ENCODE measurements at places on chromosomes 7 and 10.

GRCh38 chr7:129376778-129377700, 57.2 kb upstream of the STRIP2 start:
- H3K27me3 ChIP-seq, result no peaks in the 10 kb centered on the region
- no peak for DNase-seq
- H3K4me3 ChIP-seq, result no peak overlapping the region

DNA sequence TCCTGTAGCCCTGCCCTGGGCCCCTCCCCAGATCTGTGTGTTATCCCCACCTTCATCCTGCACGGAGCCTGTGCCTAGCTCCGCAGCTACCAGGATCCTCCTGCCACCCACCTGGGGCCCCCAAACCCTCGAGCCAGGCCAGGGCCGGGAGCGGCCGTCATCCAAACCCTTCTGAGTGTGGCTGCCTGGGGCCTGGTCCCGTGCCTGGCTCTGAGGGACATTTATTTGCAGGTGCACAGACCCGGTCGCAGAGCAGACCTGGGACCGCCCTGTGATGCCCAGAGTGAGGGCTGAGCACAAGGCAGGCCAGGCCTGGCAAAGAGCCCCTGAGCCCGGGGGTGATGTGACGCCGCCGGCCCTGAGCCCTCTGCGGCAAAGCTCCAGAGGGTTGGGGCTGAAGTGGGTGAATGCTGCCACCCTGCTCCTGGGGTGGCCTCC, 27.4 kb upstream of the INPP5A start:
- H3K4me1 ChIP-seq, result peaks cover 3% of the 10 kb centered on the region
- no peaks in the 10 kb centered on the region for H3K36me3 ChIP-seq
- no peak overlapping the region for H3K4me3 ChIP-seq
- peaks cover 6% of the 10 kb centered on the region for H3K27me3 ChIP-seq
- no peak overlapping the region for H3K27ac ChIP-seq

- DNase-seq, result no peak
- no peaks in the 10 kb centered on the region for H3K27me3 ChIP-seq
- H3K4me3 ChIP-seq, result no peak overlapping the region
- no peaks in the 10 kb centered on the region for H3K4me1 ChIP-seq
These were observed 153.6 kb downstream of the FGFR2 start for GRCh38 chr10:121444520-121445165.

DNA sequence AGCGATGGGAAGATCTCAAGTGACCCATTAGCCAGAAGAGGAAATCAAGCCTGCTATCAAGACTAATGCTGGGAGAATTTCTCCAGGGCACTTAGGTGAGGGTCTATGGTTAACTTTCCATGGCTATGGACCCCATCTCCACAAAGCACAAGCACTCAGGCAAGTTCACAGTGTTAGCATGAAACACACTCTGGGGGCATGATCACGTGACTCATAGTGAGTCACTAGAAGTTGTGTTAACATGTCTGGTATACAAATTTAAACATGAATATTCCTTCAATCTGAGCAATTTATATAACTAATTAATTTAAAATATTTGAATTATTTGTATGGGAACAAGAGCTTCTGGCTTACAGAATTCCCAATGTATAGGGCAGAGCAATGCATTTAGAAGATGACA, 131.8 kb downstream of the FAM204A start:
- peaks cover 46% of the 10 kb centered on the region for H3K27me3 ChIP-seq
- peaks cover 2% of the 10 kb centered on the region for H3K4me1 ChIP-seq
- no peaks in the 10 kb centered on the region for H3K36me3 ChIP-seq
- DNase-seq, result no peak
- no peak overlapping the region for H3K4me3 ChIP-seq
- no peak overlapping the region for H3K27ac ChIP-seq

DNA sequence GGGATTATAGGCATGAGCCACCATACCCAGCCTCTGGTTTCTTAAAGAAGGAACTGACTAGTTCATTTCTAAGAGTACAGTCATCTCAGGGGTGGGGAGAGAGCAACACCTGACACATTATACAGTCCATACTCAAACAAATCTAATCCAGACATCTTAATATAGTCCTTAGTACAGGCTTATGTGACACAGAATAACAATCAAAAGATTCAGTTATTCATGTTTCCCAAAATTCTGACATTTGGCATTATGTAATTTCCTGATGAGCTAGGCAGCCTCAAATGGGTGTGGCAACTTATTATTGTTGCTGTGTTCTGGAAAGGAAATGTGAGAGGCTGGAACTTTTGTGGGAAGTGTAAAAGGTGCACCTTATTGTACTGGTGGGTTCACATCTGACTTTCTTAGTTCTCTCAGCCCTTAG, 116.3 kb downstream of the WDFY4 start:
- peaks cover 4% of the 10 kb centered on the region for H3K4me1 ChIP-seq
- peaks cover 2% of the 10 kb centered on the region for H3K36me3 ChIP-seq
- no peaks in the 10 kb centered on the region for H3K27me3 ChIP-seq
- H3K4me3 ChIP-seq, result no peak overlapping the region
- no peak overlapping the region for H3K27ac ChIP-seq

GRCh38 chr7:85224171-85224570, 37.3 kb upstream of the SEMA3D start:
- no peaks in the 10 kb centered on the region for H3K27me3 ChIP-seq
- no peak for DNase-seq
- no peaks in the 10 kb centered on the region for H3K4me1 ChIP-seq
- no peaks in the 10 kb centered on the region for H3K36me3 ChIP-seq

GRCh38 chr10:114893251-114893650, 44.7 kb upstream of the TRUB1 start:
- H3K36me3 ChIP-seq, result peaks cover 2% of the 10 kb centered on the region
- DNase-seq, result no peak
- H3K4me3 ChIP-seq, result no peak overlapping the region
- no peaks in the 10 kb centered on the region for H3K4me1 ChIP-seq
- H3K27ac ChIP-seq, result no peak overlapping the region

- peaks cover 4% of the 10 kb centered on the region for H3K4me1 ChIP-seq
- DNase-seq, result no peak
- H3K27ac ChIP-seq, result no peak overlapping the region
- H3K36me3 ChIP-seq, result peaks cover 2% of the 10 kb centered on the region
- no peak overlapping the region for H3K4me3 ChIP-seq
These were observed 152.6 kb downstream of the PTPN20 start for GRCh38 chr10:47063858-47064257.

DNA sequence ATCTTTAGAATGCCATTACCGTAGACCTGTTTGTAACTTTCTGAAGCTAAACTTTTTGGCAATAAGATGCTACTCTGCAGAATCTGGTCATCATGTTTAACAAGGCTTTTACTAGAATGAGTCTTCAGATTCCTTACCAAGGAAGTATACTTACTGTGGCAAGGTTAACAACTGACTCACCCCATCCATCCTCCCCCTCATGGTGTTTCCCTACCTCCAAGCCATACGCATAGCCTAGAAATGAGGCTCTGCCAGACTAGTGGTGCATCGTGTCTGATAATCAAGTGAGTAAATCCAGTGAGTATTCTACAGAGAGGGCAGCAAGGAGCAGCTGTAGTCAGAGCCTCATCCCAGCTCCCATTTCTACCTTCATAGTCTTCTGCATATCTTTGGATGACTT, 223.6 kb downstream of the IPMK start:
- H3K27me3 ChIP-seq, result no peaks in the 10 kb centered on the region
- no peak for DNase-seq
- no peak overlapping the region for H3K4me3 ChIP-seq
- H3K4me1 ChIP-seq, result no peaks in the 10 kb centered on the region

GRCh38 chr10:104021246-104021645, 54.3 kb downstream of the SLK start:
- DNase-seq, result no peak
- H3K27ac ChIP-seq, result peak overlapping the region; percentile 56
- peaks cover 23% of the 10 kb centered on the region for H3K36me3 ChIP-seq
- no peak overlapping the region for H3K4me3 ChIP-seq
- peaks cover 10% of the 10 kb centered on the region for H3K4me1 ChIP-seq
- H3K27me3 ChIP-seq, result no peaks in the 10 kb centered on the region

DNA sequence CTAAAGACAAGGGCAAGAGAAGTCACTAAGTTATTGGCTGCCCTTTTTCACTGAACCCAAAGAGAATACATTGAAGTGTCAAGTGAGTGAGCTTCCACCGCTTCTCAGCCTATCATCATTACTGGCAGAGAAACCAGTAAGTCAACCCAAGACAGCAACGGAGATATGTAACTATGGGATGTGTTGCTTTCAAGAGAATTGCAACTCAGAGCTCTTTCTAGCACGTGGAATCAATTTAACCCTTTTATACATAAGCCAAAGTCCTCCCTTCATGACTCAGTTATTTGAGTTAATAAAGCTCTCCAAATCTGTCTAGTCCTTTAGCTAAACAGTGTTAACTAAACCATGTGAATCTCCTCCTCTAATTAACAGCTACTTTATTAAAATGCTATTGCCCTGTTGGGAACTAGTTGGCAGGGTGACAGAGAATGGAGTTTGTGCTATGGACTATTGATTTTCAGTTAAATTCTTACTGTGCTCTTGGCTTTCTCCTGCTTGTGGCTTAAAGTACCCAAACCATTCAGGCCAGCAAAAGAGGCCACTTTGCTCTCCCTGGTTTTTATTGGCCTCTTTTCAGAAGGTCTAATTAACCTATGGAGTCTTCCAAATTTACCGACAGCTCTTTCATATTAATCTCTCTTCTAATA, 287.7 kb downstream of the NRG3 start:
- H3K27ac ChIP-seq, result no peak overlapping the region
- no peaks in the 10 kb centered on the region for H3K27me3 ChIP-seq
- DNase-seq, result no peak

GRCh38 chr7:44216019-44216418, 15.2 kb downstream of the YKT6 start:
- H3K4me1 ChIP-seq, result peaks cover 4% of the 10 kb centered on the region
- no peaks in the 10 kb centered on the region for H3K27me3 ChIP-seq
- no peak for DNase-seq
- H3K27ac ChIP-seq, result no peak overlapping the region

DNA sequence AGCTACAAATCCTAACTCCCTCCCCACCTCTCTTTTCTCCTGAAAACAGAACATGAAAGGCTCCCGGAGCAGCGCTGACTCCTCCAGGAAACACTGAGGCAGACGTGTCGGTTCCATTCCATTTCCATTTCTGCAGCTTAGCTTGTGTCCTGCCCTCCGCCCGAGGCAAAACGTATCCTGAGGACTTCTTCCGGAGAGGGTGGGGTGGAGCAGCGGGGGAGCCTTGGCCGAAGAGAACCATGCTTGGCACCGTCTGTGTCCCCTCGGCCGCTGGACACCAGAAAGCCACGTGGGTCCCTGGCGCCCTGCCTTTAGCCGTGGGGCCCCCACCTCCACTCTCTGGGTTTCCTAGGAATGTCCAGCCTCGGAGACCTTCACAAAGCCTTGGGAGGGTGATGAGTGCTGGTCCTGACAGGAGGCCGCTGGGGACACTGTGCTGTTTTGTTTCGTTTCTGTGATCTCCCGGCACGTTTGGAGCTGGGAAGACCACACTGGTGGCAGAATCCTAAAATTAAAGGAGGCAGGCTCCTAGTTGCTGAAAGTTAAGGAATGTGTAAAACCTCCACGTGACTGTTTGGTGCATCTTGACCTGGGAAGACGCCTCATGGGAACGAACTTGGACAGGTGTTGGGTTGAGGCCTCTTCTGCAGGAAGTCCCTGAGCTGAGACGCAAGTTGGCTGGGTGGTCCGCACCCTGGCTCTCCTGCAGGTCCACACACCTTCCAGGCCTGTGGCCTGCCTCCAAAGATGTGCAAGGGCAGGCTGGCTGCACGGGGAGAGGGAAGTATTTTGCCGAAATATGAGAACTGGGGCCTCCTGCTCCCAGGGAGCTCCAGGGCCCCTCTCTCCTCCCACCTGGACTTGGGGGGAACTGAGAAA, 30.4 kb downstream of the PFKFB3 start:
- no peak overlapping the region for H3K4me3 ChIP-seq
- peak overlapping the region; percentile 63 for H3K27ac ChIP-seq
- peaks cover 7% of the 10 kb centered on the region for H3K4me1 ChIP-seq
- no peak for DNase-seq

- no peaks in the 10 kb centered on the region for H3K27me3 ChIP-seq
- H3K36me3 ChIP-seq, result no peaks in the 10 kb centered on the region
- no peak overlapping the region for H3K4me3 ChIP-seq
- no peaks in the 10 kb centered on the region for H3K4me1 ChIP-seq
These were observed 301.1 kb downstream of the CALN1 start for GRCh38 chr7:72111086-72111485.

DNA sequence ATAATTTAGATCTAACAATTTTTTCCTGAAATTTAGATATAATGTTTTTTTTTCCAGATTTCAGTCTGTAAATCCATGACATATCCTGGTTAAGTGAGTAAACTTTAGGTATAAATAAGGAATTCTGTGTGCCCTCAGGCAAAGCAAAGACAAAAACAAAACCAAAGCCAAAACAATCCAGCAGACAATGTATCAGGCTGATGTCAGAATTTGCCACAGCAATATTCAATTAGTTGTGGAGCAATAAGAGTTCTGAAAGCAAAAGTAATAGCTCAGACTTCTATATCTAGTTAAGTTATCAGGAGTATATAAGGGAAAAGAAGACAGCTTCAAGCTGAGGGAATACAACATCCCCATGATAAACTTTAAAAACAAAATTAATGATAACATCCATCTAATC, 82.0 kb downstream of the MKX start:
- H3K36me3 ChIP-seq, result peaks cover 3% of the 10 kb centered on the region
- H3K27ac ChIP-seq, result no peak overlapping the region
- H3K4me1 ChIP-seq, result peaks cover 3% of the 10 kb centered on the region

- H3K4me3 ChIP-seq, result no peak overlapping the region
- no peak overlapping the region for H3K27ac ChIP-seq
- H3K4me1 ChIP-seq, result no peaks in the 10 kb centered on the region
- H3K36me3 ChIP-seq, result no peaks in the 10 kb centered on the region
- no peak for DNase-seq
- peaks cover 24% of the 10 kb centered on the region for H3K27me3 ChIP-seq
These were observed 29.4 kb downstream of the PRKG1 start for GRCh38 chr10:51103554-51104217.

GRCh38 chr10:20084451-20084850, 268.2 kb downstream of the PLXDC2 start:
- H3K4me3 ChIP-seq, result no peak overlapping the region
- no peaks in the 10 kb centered on the region for H3K4me1 ChIP-seq
- no peaks in the 10 kb centered on the region for H3K36me3 ChIP-seq
- H3K27ac ChIP-seq, result no peak overlapping the region
- DNase-seq, result no peak

- no peak for DNase-seq
- H3K4me1 ChIP-seq, result no peaks in the 10 kb centered on the region
- no peak overlapping the region for H3K4me3 ChIP-seq
- H3K27ac ChIP-seq, result no peak overlapping the region
- no peaks in the 10 kb centered on the region for H3K27me3 ChIP-seq
These were observed 596.6 kb upstream of the CELF2 start for GRCh38 chr10:10421071-10421470.

All from T-helper 17 cell (primary cell).